NCI-H187 treated with DMSO at 0.1 percent for 48 hours (cell line): ENCODE measurements at places on chromosomes 2 and 18.

DNA sequence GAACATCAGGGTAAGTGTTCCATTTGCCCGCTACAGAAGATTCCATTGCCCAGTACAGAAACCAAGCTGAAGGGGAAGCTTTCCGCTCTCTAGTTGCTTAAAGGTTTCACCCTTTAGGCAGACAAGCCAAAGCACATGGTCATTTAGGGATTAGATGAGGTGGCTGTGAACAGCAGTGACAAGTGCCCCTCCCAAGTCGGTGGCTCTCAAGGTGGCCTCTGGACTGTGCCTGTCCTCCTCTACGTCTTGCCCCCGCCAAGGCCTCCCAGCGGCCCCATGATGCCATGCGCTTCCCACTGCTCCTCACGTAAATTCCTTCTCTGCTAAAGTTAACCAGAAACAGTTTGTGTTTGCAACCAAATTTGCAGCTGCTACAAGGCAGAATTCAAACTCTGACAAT, 24.2 kb upstream of the PTPN4 start:
- no peak for DNase-seq

DNA sequence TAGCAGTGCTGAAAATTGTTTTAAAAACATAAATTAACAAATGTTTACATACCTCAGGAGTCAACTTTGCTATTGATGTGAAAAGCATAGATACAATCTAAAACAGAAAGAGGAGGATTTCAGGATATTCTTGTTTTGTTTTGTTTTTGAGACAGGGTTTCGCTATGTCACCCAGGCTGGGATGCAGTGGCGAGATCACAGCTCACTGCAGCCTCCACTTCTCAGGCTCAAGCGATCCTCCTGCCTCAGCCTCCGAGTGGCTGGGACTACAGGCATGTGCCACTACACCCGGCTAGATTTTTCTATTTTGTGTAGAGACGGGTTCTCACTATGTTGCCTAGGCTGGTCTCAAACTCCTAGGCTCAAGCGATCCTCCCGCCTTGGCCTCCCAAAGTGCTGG, 60.6 kb downstream of the C2orf74 start:
- no peak for DNase-seq

GRCh38 chr2:105571445-105571987, 172.7 kb upstream of the FHL2 start:
- no peak for DNase-seq

DNA sequence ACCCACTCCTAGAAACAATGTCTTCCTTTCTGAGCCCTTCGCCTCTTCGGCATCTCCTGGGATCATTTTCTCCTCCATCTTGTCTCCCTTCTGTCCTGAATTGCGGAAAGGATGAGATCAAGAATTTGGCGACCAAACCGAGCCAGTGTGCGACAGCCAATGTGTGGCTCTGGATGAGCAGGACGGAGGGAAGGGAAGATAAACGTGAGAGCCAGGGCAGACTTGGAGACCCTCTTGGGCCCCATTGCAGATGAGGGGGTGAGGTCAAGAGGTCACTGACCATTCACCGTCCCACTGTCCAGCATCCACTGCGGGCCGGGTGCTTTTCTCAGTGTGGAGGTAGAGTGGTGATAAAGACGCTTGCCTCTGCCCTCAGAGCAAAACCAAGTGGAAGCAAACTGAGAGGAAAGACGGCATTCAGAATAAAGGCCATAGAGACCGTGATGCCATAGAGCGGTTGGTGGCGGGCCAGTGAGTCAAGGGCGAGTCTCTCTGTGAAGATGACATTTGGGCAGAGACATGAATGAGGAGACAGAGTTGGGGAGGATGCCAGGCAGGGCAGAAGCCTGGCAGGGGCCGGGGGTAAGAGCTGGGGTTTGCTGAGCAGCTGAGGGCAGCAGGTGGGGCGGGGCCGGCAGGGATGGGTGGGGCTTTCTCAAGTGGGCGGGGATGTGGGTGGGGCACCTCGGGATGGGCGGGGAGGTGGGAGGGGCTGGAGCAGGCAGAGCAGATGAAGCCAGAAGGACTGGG, 55.6 kb downstream of the ACAA2 start:
- DNase-seq = no peak

GRCh38 chr2:226581661-226582060, 218.0 kb downstream of the IRS1 start:
- DNase-seq = no peak

DNA sequence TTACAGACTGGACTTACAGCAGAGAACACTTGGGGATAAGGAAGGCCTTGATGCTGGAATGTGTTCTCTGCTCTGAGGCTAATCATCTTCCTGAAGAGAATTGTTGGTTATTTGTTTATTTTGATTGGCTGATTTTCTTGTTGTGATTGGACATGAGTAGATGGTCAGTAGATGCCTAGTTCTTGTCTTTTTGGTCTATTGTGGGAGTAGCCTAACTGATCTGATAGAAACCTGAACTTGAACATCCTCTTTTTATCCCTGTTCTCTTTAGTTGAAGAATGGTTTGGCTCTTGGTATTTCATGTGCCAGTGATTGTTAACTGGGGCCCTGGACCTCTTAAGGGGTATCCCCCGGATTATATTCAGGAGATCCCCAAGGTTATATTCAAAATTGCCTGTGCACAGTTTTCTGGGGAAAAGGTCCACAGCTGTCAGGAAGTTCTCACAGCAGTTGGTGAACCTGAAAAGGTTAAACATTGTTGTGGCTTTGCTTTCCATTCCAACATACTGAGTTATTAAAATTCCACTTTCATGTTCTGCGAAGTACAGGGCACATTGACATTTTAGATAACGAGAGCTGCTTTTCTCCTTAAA, 13.6 kb downstream of the TWSG1 start:
- DNase-seq = no peak

DNA sequence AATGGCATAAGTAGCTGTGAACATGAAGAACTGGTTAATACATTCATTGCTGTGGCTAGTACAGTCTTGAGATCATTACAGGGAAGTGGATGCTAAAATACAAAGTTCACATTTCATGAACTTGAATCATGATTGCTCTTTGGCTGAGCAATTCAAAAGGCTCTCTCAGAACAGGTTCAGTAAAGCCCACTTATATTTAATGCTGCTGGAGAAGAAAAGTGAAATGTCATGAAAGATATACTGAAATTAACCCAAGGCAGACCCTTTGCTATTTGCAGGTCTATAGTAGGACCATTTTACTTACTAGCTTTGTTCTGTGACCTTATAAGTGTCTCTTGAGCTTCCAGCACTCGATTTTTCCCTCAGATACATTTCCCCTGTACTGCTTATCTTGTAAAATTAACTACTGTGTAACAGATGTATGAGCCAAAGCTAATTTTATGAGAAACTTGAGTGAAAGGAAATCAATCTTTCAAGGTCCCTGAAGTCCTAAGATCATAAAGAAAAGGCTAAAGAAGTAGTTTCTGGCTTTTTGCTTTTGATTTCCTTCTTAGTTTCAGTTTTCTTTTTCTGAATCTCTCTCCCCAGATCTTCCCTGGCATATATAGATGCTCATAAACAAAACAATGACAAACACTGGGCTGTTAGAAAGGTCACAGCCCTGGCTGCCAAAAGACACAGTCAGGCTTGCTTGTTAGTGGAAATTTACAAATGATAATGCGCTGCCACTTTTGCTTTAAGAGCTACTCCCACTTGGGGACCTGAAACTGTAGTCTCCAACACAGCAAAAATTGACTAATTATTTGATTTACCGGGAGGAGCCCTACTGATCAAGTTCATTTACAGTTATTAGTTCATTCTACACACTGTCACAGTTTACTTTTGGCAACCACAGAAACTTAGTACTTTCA, 132.7 kb upstream of the XPO1 start:
- no peak for DNase-seq

GRCh38 chr2:725468-725867, 48.3 kb upstream of the TMEM18 start:
- DNase-seq = no peak

- no peak for DNase-seq
These were observed 294.3 kb downstream of the PTGR3 start for GRCh38 chr18:74914648-74915047.

- DNase-seq = no peak
These were observed 3.9 kb downstream of the NEB start for GRCh38 chr2:151730262-151730975.
